IMR-90 (cell line): ENCODE measurements at places on chromosomes 7 and 10. TPM values are rescaled to one million over a fixed set of nuclear protein-coding genes. Genes with fewer than 3 reads are reported as not detected.

Gene SORCS1
- under 0.01 TPM in 1 of 2 replicates, not detected in the other for total RNA-seq

DNA sequence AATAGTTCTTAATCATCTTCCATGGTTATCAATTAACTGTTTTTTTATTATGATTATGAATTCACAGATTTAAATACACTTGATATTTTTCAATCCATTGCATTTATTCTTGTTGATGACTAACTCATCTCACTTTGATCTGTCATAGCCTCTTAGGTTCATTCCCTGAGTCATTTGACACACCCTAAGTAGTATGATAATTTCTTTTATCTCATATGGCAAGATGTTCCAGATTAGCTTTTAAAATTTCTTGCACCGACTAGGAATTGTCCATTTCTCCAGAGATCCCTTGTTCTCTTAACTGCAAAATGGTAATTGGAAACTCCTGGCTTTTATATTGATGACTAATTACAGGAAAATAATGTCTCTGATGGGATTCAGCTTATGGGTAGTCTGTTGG, 87.6 kb upstream of the CCDC6 start:
- no peak for DNase-seq

Gene TMEM270
- not detected in 2 replicates for total RNA-seq

Gene PIP
- not detected in 2 replicates for total RNA-seq

Gene DYDC2
- total RNA-seq: not detected in 2 replicates

Gene CHRM2
- total RNA-seq: 144 and 184 TPM in 2 replicates
